ENCODE measurements at places on chromosomes 6 and 20.

GRCh38 chr6:71665931-71666330, 220.4 kb upstream of the RIMS1 start:
- DNase-seq: no peak

GRCh38 chr6:24451581-24452388, 37.6 kb downstream of the GPLD1 start:
- no peak for DNase-seq

DNA sequence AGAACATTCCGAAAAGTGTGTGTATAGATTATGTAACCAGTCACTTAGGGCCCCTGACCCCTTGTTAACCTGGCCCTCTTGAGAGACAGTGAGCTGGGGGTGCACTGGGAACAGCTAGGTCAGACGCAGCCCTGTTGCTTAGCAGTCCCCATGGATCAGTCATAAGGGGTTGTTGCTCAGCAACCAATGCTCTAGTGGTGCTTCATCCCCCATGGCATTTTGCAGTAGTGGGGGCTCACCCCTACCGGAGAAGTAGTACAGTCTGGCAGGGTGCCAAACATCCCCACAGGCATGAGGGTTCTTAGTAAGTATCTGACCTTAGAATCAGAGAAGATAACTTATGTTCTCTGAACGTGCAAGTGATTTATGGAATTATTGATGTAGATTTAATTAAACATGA, 12.3 kb downstream of the PKIB start:
- no peak for DNase-seq

- no peak for DNase-seq
Observed at GRCh38 chr20:4375881-4376280, 345.8 kb upstream of the PRND start.

- DNase-seq: no peak
Observed at GRCh38 chr20:6142348-6142993, 19.6 kb upstream of the FERMT1 start.

All from hypothalamus (tissue), 51 donors.